ENCODE measurements at places on chromosomes 3 and 15. TPM values are rescaled to one million over a fixed set of nuclear protein-coding genes. Genes with fewer than 3 reads are reported as not detected.

CLRN1 gene
- total RNA-seq: not detected

SERINC4 gene
- 0.05 TPM for total RNA-seq

IL5RA gene
- total RNA-seq: not detected

NRROS gene
- 10.2 TPM for total RNA-seq

CD200 gene
- total RNA-seq: 1.4 TPM

KIF15 gene
- total RNA-seq: 13.8 TPM

CCR2 gene
- not detected for total RNA-seq

LRRC31 gene
- total RNA-seq: not detected

BFSP2 gene
- total RNA-seq: not detected

GRAMD2A gene
- total RNA-seq: 0.20 TPM

LRTM1 gene
- total RNA-seq: not detected

RTP3 gene
- not detected for total RNA-seq

All from mammary microvascular endothelial cell (primary cell).